ENCODE measurements at places on chromosomes 7 and 10. TPM values are rescaled to one million over a fixed set of nuclear protein-coding genes. Genes with fewer than 3 reads are reported as not detected.

Gene CDNF
- 1.5 TPM for total RNA-seq

Gene CDC14C
- not detected for total RNA-seq

Gene ATP6V0A4
- not detected for total RNA-seq

Gene LLCFC1
- total RNA-seq: not detected

Gene ITGB8
- 1.5 TPM for total RNA-seq

DNA sequence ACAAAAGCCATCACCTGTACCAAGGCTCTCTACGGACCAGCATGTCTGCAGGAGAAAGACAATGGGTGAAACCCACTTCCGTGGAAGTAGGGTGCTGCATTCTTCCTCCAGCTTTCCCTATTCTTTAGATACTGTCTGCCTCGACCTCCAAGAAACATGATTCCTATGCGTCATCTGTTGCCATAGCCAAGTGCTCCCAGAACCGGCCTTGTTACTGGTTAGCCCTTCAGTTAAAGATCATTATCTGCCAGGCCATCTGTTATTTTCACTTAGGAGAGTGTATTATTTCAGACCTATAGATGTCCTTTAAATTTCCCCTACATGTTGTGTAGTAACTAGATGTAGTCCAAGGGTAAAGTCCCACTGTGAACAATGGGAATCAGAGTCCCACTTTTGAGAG lies 89.0 kb upstream of the KIAA1217 start:
- no peak for DNase-seq

DNA sequence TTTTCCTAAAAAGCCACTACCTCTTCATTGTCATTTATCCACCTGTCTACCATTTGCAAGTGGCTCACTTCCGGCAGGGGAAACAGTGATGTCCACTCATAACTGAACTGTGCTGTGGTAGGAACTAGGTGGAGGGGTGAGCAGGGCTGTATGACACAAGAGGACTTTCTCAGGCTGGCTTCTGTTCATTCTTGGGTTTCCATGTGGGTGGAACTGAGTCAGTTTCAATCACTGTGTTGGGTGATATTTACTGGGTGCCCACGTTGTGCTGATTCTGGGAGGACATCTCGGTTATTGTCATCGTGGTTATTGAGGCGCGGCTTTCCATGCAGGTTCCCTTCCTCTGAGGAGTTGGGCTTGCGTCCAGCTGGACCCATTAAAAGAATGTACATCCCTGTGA lies 38.8 kb downstream of the RAMP3 start:
- DNase-seq: no peak

GRCh38 chr10:78162853-78163252 lies 129.2 kb downstream of the RPS24 start:
- no peak for DNase-seq

Gene IMMP2L
- 17.8 TPM for total RNA-seq

DNA sequence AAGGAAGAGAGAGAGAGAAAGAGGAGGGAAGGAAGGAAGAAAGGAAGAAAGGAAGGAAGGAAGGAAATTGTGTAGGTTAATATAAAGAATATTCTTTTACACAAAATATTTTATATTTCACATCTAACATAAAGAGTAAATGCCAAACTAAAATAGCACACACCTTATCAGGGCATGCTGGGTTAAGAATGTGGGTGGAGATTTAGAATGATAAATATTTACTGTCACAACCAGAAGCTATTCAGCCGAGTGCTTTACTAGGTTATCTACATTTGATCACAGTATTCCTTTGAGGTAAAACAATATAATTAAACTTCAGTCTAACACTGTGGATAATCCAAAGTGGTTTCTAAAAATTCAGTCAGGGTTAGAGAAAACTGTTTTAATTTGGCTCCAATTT lies 103.3 kb downstream of the SEMA3A start:
- DNase-seq: no peak

Gene ETV1
- total RNA-seq: 59.7 TPM

GRCh38 chr7:128884561-128885369 lies 22.1 kb downstream of the ATP6V1F start:
- DNase-seq: peak; percentile 8

DNA sequence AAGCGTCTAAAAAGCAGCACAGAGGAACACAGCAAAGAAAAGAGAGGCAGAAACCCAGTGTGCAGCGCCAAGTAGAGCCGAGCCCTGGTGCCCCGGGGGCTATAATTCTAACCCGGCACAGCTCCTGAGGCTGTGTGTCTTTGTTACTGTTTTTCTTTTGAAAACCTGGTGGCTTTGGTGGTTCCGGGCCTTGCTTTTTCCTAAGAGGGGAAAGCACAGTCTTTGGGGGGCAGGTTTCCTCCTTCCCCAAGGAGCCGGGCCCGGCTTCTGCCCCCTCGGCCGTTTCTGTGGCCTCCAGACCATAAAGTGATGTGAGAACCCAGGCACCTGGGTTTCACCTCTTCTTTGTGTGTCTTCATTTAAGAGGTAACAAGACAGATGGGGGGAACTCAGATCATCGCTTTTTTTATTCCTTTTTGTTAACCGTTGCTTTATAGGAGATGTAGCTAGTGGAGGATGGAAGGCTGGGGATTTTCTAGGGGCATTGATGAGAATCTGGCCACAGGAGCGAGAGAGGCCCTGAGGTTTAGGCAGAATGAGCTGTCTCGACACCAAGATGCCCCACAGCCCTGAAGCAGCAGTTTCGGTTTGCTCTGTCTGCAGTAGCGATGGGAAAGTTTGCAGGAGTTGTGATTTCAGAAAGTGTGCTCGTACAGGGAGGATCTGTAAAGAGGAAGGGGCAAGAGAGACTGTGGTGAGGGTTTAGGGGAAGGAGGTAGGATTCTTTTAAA lies 367.8 kb upstream of the GALNT17 start:
- no peak for DNase-seq

- no peak for DNase-seq
Measured at GRCh38 chr10:92593619-92594588, 974 bp downstream of the KIF11 start.

Gene ZWINT
- 1.0 TPM for total RNA-seq

Gene UNC5B
- 15.6 TPM for total RNA-seq

GRCh38 chr7:47493976-47494911 lies 87.7 kb downstream of the TNS3 start:
- DNase-seq: peak; percentile 58

DNA sequence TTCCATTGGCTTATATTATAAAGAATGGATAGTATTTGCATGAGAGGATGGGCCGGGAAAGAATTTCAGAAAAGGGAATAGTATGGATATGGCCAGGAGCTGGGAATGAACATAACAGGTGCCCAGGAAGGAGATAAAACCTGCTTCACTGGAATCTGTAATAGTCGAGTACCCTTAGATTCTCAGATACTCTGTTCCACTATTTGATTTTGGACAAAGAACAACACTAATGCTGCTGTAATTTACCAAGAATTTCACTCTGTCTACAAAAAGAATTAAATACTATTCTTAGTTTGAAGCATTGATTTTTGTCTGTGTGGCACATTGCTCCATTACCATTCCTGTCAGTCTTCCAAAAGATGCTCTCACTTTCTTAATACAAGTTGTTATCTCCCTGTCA lies 718.2 kb upstream of the LRRN3 start:
- DNase-seq: no peak

Gene CACNA2D1
- total RNA-seq: 64.6 TPM

DNA sequence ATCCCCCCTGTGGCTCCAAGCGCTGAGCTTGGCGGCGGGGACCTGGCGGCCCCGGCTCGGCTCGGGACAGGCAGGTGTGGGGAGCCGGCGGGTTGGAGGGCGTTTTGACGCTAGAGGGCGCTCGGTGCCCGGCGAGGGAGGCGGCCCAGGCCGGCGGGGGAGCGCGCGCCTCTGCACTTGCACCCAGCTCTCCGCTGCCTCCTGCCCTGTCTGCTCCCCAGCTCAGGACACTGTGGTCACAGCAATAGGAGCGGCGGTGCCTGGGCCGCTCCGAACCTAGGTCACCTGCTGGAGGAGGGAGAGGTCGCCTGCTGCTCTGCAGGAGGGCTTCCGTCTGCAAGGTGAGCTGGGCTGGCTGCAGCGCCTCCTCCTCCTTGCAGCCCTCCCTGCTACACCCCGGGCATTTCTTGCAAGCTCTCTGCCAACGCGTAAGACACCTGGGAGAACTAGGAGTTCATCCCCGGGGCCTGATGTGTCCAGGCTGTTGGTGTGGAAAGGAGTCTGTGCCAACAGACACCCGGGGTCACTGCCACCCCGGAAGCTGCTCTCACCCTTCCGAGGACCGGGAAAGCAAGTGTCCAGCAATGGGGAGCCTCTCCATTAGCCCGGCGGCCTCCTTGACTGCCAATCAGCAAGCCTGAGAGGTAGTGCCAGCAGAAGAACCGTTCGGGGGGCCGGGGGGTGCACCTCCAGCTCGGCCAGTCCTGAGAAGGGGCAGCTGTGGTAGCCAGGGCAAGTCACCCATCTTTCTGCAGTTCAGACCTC lies 620.4 kb downstream of the GALNT17 start:
- DNase-seq: peak; percentile 40

- no peak for DNase-seq
Measured at GRCh38 chr10:9437131-9437530, 1382.6 kb downstream of the GATA3 start.

GRCh38 chr10:27600930-27601329 lies 96.8 kb downstream of the RAB18 start:
- no peak for DNase-seq

- no peak for DNase-seq
Measured at GRCh38 chr7:37149051-37149772, 299.5 kb downstream of the ELMO1 start.

DNA sequence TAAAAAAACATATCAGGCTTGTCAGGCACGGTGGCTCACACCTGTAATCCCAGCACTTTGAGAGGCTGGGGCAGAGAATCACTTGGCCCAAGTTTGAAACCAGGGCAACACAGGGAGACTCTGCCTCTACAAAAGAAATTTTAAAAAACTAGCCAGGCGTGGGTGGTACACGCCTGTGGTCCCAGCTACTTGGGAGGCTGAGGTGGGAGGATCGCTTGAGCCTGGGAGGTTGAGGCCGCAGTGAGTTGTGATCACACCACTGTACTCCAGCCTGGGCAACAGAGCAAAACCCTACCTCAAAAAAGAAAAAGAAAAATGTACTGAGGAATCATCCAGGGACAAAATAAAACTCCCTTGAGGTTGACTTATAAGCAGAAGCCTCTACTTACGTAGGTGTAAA lies 149.9 kb upstream of the KLF14 start:
- DNase-seq: no peak

DNA sequence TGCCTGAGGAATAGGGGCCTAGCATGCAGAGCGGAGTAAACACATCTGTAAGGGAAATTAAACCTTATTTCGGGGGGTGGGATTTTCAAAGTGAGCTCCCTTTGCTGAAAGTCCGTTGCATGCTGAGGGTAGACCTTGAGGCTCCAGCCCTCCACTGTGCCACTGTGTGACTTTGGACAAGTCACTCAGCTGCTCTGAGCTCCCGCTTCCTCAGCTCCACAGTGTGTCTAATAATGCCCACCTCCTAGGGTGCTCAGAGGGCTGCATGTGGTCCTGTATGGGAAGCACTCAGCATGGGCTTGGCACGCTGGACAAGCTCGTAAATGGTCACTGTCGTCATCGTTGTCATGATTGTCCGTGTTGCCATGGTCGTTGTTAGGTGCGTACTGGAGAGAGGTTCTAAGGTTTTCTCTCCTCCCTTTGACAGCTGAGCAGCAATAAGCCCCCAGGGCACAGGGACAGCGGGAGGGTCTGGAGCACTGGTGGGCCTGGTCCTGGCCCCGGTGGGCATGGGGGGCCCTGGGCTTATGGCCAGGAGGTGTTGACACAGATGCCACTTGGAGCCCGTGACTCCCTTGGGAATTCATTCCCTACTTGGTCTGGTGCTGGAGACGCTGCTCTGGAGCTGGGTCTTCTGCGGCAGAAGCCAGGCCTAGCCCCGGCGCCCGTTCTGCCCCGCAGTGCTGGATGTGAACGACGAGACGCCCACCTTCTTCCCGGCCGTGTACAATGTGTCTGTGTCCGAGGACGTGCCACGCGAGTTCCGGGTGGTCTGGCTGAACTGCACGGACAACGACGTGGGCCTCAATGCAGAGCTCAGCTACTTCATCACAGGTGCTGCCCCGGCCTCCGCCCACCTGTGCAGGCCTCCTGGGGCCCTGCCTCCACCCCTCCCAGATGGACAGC lies 13.1 kb downstream of the C10orf105 start:
- DNase-seq: no peak

DNA sequence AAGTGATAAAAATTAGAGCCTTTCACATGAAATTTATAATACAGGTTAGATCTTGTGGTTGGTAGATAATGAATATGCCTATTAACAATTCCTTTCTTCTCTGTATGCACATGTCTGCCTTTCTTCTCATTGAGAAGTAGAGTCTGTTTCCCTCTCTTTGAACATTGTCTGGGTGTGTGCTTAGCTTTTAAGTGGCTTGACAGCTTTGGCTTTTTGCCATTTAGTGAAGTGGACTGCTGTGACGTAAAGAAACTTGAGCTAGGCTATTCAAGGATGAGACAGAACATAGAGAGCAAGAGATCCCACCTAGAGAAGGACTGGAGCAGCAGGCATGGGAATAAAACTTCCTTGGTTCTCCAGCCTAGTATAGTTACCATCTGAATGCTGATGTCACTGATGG lies 996.7 kb upstream of the CELF2 start:
- DNase-seq: no peak

Gene GUSB
- 15.4 TPM for total RNA-seq

Gene ZNF804B
- not detected for total RNA-seq

Gene AGMO
- 0.36 TPM for total RNA-seq

DNA sequence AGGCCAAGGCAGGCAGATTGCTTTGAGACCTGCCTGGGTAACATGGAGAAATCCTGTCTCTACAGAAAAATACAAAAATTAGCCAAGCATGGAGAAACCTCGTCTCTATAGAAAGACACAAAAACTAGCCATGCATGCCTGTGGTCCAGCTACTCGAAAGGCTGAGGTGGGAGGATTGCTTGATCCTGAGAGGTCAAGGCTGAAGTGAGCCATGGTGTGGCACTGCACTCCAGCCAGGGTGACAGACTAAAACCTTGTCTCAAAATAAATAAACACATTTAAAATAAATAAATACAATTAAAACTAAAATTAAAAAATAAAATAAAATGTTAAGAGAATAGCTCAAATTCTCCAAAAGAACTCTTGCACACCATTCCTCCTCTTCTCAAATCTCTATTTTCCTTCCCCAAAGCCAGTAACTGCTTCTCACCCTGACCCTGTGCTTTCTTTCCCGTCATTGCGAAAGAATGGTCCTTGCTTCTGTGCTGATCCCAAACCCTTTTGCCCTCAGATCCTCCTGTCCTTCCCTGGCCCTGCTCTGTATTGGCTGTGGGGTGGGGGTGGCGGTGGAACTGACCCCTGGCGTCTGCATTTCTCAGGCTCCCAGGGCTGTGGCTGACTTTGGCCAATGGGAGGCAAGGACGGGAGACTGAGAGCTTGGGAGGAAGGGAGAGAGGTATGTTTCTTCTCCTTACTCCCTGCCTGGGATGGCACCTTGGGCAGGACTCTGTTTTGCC lies 12.4 kb downstream of the SRGN start:
- DNase-seq: no peak

GRCh38 chr10:113445736-113446135 lies 107.1 kb upstream of the HABP2 start:
- DNase-seq: no peak

Measured in left ventricle myocardium inferior (tissue), 1 donor.